ENCODE measurements at places on chromosomes 4 and X.
A peak's percentile ranks its signal among the peaks of the same experiment; 100 is the strongest.

- H3K27ac ChIP-seq = no peak overlapping the region
- H3K27me3 ChIP-seq = no peaks in the 10 kb centered on the region
- no peak overlapping the region for H3K4me3 ChIP-seq
Observed at GRCh38 chr4:185786422-185786821, 25.6 kb downstream of the SORBS2 start.

GRCh38 chr4:112214390-112215264 lies 17.0 kb upstream of the AP1AR start:
- H3K36me3 ChIP-seq = no peaks in the 10 kb centered on the region
- no peak for DNase-seq
- no peak overlapping the region for H3K27ac ChIP-seq
- no peaks in the 10 kb centered on the region for H3K27me3 ChIP-seq
- H3K4me3 ChIP-seq = no peak overlapping the region

GRCh38 chr4:41098093-41099048 lies 116.0 kb downstream of the APBB2 start:
- H3K36me3 ChIP-seq = no peaks in the 10 kb centered on the region
- H3K27me3 ChIP-seq = no peaks in the 10 kb centered on the region
- DNase-seq = no peak

DNA sequence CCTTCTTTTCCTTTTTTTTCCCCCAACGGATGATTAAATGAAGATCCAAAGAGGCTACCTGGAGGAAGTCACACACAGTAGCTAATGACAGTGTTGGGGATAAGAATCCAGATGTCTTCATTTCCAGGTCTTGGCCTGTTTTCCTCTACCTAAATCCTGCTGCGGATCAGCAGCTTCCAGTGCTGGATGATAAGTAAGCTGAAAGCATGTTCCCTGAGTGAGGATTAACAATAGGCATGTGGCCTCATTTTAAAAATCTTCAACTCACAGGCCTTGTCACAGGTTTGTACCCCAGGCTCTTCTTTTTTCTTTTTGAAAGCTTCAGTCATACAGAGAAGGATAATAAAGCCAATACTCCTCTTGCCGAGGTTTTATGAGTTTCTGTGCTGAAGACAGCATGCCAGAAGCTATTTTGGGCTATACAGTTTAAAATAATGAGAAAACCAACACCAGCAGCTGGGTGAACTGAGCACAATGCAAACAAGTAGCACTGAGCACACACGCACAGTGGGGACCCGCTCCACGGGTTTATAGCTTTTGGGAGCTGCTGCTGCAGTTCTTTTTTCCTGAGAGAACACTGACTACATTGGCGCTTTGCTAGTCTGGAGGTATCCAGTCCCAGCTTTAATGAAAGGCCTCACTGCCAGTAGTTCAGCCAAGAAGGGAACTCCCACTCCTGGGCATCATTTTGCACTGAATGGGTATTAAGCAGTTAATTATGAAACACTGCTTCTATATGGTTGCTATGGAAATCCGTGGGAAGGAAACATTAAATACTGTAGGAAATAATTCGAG lies 184.2 kb upstream of the CTSO start:
- H3K4me1 ChIP-seq = peaks cover 16% of the 10 kb centered on the region

DNA sequence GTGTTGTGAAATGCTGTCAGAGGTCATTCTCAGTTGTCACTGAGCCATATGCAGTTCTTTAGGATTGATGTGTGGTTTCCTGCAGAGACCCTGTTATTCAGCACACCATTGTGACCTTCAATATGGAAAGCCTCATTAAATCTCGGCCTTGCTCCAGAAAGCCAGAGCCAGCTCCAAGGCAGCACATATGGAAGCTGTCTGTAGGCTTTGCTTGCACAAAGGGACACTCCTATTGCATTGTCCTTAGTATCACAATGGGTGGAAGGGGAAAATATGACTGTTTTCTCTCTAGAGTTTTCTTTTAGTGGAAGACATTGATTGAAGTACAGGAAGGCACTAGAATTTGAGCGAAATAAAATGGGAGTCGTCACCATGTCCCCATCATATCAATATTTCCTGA lies 179.0 kb downstream of the CEP135 start:
- no peak overlapping the region for H3K4me3 ChIP-seq
- H3K27me3 ChIP-seq = no peaks in the 10 kb centered on the region
- no peaks in the 10 kb centered on the region for H3K36me3 ChIP-seq
- peaks cover 12% of the 10 kb centered on the region for H3K4me1 ChIP-seq

DNA sequence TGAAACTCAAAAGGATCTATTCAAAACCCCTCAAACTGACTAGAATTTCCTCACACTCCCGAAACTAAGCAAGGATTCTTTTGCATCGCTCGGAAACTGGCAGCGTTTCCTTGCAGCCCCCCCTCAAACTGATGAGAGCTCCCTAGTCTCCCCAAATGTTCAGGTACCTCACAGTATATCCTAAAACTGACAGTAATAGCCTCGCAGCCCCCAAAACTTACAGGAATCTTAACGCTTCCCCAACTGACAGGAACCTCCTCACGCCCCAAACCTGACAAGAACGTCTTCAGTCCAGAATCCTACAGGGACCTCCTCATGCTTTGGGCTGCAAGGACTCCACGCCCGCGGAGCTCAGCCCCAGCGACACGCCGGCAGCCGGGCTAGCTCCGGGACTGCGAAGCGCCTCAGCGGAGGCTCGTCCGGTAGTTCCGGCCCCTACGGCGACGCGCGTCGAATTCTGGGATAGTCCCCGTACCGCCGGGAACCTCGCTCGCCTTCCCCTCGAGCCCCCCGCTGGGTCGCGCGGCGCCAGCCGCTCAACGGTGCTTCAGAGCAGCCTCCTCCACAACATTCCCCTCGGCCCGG lies 640 bp downstream of the PHF8 start:
- no peaks in the 10 kb centered on the region for H3K27me3 ChIP-seq
- no peak for DNase-seq
- H3K4me1 ChIP-seq = peaks cover 3% of the 10 kb centered on the region

- no peak overlapping the region for H3K27ac ChIP-seq
- H3K4me1 ChIP-seq = peaks cover 12% of the 10 kb centered on the region
- no peak for DNase-seq
Observed at GRCh38 chr4:185862340-185862739, 50.3 kb upstream of the SORBS2 start.

DNA sequence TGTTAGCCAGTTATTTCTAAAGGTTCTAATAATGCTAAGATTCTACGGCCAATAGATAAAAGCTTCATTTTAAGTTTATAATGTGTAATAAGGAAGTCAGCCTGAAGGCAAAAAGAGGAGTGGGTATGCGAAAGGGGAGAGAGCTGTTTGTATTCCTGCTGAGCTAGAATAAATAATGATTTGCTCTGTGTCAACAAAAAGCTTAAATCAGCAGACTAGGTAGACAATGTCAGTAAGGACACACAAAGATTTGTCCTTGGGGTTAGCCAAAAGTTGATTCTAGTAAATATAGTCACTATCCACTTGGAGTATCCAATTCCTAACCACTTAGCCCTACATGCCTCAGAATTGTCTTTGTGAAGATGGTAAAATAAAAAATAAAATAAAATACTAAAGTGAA lies 90.3 kb upstream of the GRIA3 start:
- H3K27me3 ChIP-seq = no peaks in the 10 kb centered on the region
- no peak overlapping the region for H3K4me3 ChIP-seq
- no peak for DNase-seq
- H3K36me3 ChIP-seq = no peaks in the 10 kb centered on the region

GRCh38 chr4:184382189-184382846 lies 92.0 kb downstream of the IRF2 start:
- no peaks in the 10 kb centered on the region for H3K27me3 ChIP-seq
- H3K27ac ChIP-seq = peak overlapping the region; percentile 88
- H3K36me3 ChIP-seq = peaks cover 11% of the 10 kb centered on the region
- H3K4me1 ChIP-seq = peaks cover 30% of the 10 kb centered on the region

- H3K27ac ChIP-seq = no peak overlapping the region
- H3K4me1 ChIP-seq = no peaks in the 10 kb centered on the region
Observed at GRCh38 chr4:2067446-2068197, 8.5 kb downstream of the NAT8L start.

- H3K27me3 ChIP-seq = no peaks in the 10 kb centered on the region
- H3K4me3 ChIP-seq = no peak overlapping the region
- H3K36me3 ChIP-seq = no peaks in the 10 kb centered on the region
- no peak overlapping the region for H3K27ac ChIP-seq
- H3K4me1 ChIP-seq = no peaks in the 10 kb centered on the region
- no peak for DNase-seq
Observed at GRCh38 chr4:42673082-42673425, 16.1 kb upstream of the ATP8A1 start.

GRCh38 chr4:112145790-112146501 lies 692 bp downstream of the FAM241A start:
- H3K36me3 ChIP-seq = no peaks in the 10 kb centered on the region
- peak overlapping the region; percentile 79 for H3K4me3 ChIP-seq
- H3K27ac ChIP-seq = peak overlapping the region; percentile 87
- no peak for DNase-seq

GRCh38 chrX:139200793-139201192 lies 329.7 kb upstream of the F9 start:
- H3K4me3 ChIP-seq = no peak overlapping the region
- no peaks in the 10 kb centered on the region for H3K36me3 ChIP-seq
- peaks cover 34% of the 10 kb centered on the region for H3K27me3 ChIP-seq
- DNase-seq = no peak

DNA sequence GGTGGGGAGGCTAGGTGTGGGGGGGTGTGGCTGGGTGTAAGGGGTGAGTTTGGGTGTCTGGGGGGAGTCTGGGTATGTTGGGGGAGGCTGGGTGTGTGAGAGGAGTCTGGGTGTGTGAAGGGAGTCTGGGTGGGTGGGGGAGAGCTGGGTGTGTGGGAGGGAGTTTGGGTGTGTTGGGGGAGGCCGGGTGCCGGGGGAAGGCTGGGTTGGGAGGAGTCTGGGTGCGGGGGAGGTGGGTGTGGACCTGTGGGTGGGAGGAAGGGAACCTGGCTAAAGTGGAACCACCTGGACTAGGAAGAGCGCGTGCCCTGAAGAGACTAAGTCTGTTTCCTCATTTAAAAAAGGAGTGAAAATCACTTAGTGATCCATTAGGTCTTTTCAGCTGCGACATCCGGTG lies 18.3 kb downstream of the SPON2 start:
- H3K4me3 ChIP-seq = no peak overlapping the region
- no peak overlapping the region for H3K27ac ChIP-seq
- H3K4me1 ChIP-seq = no peaks in the 10 kb centered on the region
- no peaks in the 10 kb centered on the region for H3K36me3 ChIP-seq
- DNase-seq = no peak

- DNase-seq = no peak
- H3K36me3 ChIP-seq = no peaks in the 10 kb centered on the region
- H3K27me3 ChIP-seq = no peaks in the 10 kb centered on the region
- H3K4me1 ChIP-seq = peaks cover 4% of the 10 kb centered on the region
Observed at GRCh38 chr4:124931050-124931449, 218.5 kb upstream of the ANKRD50 start.

GRCh38 chrX:111823128-111823527 lies 52.9 kb upstream of the TRPC5OS start:
- no peaks in the 10 kb centered on the region for H3K36me3 ChIP-seq
- no peak overlapping the region for H3K27ac ChIP-seq
- H3K4me3 ChIP-seq = no peak overlapping the region
- no peaks in the 10 kb centered on the region for H3K27me3 ChIP-seq
- H3K4me1 ChIP-seq = no peaks in the 10 kb centered on the region

GRCh38 chr4:61204353-61205060 lies 4.4 kb downstream of the ADGRL3 start:
- H3K4me1 ChIP-seq = peaks cover 38% of the 10 kb centered on the region
- no peak overlapping the region for H3K27ac ChIP-seq
- peaks cover 64% of the 10 kb centered on the region for H3K27me3 ChIP-seq
- H3K4me3 ChIP-seq = no peak overlapping the region
- H3K36me3 ChIP-seq = no peaks in the 10 kb centered on the region

- no peak for DNase-seq
- no peaks in the 10 kb centered on the region for H3K36me3 ChIP-seq
- no peaks in the 10 kb centered on the region for H3K27me3 ChIP-seq
Observed at GRCh38 chr4:13289391-13289790, 194.7 kb downstream of the RAB28 start.

GRCh38 chr4:1045193-1045594 lies 33.8 kb downstream of the FGFRL1 start:
- H3K4me3 ChIP-seq = no peak overlapping the region
- no peak overlapping the region for H3K27ac ChIP-seq
- DNase-seq = no peak
- H3K27me3 ChIP-seq = no peaks in the 10 kb centered on the region
- H3K4me1 ChIP-seq = peaks cover 40% of the 10 kb centered on the region
- H3K36me3 ChIP-seq = no peaks in the 10 kb centered on the region

- no peak for DNase-seq
- H3K36me3 ChIP-seq = no peaks in the 10 kb centered on the region
- no peaks in the 10 kb centered on the region for H3K4me1 ChIP-seq
Observed at GRCh38 chr4:180757927-180758326, 1485.3 kb upstream of the TENM3 start.

- H3K27ac ChIP-seq = no peak overlapping the region
- DNase-seq = no peak
- H3K36me3 ChIP-seq = no peaks in the 10 kb centered on the region
- H3K27me3 ChIP-seq = no peaks in the 10 kb centered on the region
- no peak overlapping the region for H3K4me3 ChIP-seq
- H3K4me1 ChIP-seq = peaks cover 18% of the 10 kb centered on the region
Observed at GRCh38 chr4:145557720-145558119, 61.5 kb upstream of the MMAA start.

- H3K27ac ChIP-seq = no peak overlapping the region
- no peak overlapping the region for H3K4me3 ChIP-seq
- no peaks in the 10 kb centered on the region for H3K36me3 ChIP-seq
- DNase-seq = no peak
- no peaks in the 10 kb centered on the region for H3K4me1 ChIP-seq
- H3K27me3 ChIP-seq = no peaks in the 10 kb centered on the region
Observed at GRCh38 chrX:1103360-1103759, 109.1 kb downstream of the CRLF2 start.

GRCh38 chr4:176479767-176480166 lies 160.0 kb downstream of the SPCS3 start:
- H3K27me3 ChIP-seq = no peaks in the 10 kb centered on the region
- no peaks in the 10 kb centered on the region for H3K4me1 ChIP-seq
- no peak overlapping the region for H3K4me3 ChIP-seq
- no peak overlapping the region for H3K27ac ChIP-seq
- no peaks in the 10 kb centered on the region for H3K36me3 ChIP-seq

DNA sequence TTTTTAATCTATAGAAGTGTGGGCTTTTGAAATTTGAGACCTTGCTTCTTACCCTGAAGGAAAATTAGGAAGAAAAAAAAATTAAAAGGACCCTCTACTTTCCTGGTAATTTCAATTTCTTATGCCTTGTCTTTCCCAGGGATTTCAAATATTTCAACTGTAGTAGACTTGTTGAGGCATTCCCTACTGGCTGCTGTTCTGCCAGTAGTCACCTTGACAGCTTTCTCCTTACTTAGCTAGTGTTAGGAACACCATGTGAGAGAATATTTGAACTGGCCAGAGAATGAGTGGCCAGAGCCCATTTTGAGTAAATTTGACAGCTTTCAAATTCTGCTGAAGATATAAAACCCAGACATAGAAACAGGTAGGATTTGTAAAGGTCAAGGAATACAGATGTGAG lies 24.0 kb upstream of the GBA3 start:
- no peak overlapping the region for H3K4me3 ChIP-seq
- no peak for DNase-seq
- no peaks in the 10 kb centered on the region for H3K4me1 ChIP-seq
- no peaks in the 10 kb centered on the region for H3K27me3 ChIP-seq
- no peaks in the 10 kb centered on the region for H3K36me3 ChIP-seq

All from esophagus squamous epithelium (tissue), 5 donors.